ENCODE measurements at places on chromosomes 13 and 19.

DNA sequence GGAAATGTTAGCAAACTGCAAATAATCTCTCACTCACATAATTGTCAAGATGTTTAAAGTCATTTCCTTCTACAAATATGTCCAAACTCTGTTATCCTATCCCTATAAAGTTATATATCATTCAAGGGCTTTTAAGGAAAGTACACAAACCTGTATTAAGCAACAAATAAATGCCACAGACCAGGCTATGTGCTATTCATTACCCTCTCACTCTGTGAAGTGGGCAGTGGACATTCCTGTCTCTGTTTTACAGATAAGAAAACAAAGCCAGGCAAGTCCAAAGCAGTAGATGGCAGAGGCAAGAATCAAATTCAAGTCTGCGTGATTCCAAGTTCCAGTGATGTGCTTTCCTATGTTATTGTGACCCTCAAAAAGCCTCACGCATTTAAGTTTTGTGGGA is 140.6 kb downstream of the LHFPL6 start:
- no peak for DNase-seq

- no peak for DNase-seq
These were observed 3.8 kb upstream of the SLC6A16 start for GRCh38 chr19:49328741-49329140.

- DNase-seq = peak; percentile 81
These were observed 5.7 kb upstream of the NFIC start for GRCh38 chr19:3360421-3361383.

- DNase-seq = peak; percentile 59
These were observed 51.9 kb downstream of the DNM2 start for GRCh38 chr19:10769533-10770491.

DNA sequence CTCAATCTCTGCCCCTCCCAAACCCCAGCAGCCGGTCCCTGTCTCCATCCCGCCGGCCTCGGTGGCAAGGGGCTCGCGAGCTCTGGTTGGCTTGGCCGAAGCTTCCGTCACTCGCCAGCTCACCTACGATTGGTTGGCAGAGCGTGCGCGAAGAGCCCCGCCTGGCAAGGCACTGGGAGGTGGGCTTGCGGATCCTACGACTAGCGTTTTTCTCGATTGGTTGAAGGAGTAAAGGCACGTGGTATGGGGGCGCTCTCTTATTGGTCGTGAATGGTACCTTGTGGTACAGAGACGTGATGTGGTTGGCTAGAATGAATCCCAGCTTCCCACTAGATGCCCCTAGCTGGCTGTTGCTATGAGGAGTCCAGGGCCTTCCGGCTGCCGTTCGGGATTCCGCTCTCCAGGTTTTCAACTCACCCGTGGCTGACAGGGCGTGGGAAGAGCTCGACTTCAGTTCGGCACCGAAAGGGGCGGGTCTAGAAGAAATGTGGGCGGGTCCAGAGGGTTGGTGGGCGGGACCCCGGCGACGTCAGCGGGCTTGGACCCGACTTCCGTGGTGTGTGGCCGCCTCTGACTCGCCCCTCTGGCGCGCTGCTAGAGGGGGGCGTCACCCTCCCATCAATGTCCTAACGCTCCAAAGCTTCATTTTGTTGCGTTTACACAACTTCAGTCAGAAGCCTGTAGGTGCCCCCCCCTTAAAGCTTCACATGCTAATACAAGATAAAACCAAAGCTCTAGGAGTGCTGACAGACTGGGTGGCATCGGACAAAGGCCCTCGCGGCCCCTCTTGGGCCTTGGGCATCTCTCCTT is 847 bp upstream of the RAP2A start:
- peak; percentile 98 for DNase-seq

DNA sequence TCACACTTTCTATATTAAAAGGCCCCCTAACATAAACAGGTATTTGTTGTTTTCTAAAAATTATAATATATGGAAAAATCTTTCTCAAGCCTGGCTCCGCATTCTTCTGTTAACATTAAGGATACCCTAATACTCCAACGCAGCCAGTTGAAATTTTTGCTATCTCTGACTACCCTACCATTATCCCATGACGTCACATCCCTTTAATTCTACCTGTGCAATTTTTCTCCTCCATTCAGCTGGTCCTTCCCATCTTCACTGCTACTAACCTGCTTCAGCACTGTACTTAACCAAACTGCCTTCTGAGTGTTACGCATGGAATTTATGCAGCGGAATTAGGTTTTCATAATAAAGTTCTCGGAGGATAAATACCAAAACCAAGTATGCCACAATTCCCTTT is 1.0 kb downstream of the MRPS31 start:
- no peak for DNase-seq

DNA sequence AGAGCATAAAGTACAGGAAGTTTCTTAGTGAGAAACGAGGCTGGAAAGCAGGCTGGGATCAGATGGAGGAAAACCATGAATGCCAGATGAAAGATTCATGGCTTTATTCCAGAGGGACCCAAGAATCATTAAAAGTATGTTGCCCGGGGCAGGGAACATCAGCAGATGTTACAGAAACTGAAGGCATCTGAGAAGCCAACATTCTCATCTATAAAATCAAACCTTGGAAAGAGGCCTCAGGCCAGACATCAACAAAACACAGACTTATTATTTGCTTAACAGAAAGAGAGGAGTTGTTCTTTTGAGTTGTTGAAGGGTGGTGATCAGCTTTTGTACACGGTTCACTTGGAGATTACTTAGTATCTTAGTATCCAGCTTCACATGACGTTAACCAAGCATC is 543.6 kb downstream of the RFC3 start:
- DNase-seq = no peak

- DNase-seq = no peak
These were observed 50.7 kb upstream of the SERP2 start for GRCh38 chr13:44322928-44323327.

DNA sequence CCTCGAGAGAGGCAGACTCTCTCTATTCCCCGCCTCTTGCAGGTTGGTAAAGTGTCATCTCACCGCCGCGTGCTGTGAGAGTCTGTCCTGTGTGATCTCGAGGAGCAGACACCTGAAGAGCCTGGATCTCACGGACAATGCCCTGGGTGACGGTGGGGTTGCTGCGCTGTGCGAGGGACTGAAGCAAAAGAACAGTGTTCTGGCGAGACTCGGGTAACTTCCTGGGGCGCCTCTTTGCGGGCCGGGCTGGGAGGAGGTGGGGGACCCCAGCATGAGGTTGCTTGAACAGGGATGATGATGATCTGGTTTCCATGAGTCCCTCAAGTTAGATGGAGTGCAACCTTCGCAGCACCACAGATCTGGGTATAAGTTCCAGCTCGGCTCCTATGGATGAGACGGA is 67.0 kb downstream of the NLRP5 start:
- no peak for DNase-seq

GRCh38 chr13:112724788-112725345 is 35.0 kb downstream of the ATP11A start:
- DNase-seq = no peak

GRCh38 chr19:48415395-48415794 is 21.9 kb downstream of the GRIN2D start:
- DNase-seq = peak; percentile 32

DNA sequence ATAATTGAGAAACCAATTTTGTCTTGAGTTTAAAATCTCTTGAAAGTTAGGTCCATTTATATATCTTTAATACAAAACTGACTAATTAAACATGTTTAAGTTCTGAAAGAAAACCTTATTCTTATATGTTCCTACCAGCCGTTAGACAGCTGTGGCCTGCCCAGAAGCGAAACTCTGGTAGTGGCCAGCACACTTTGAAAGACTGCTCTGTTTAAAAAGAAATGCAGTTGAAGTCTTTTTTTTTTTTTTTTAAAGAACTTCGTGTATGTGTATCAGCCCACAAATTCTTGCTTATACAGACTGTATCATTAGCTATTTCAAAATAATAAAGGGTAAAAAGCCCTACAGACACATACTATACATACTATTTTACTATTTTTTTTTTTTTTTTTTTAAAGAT is 34.0 kb downstream of the KCTD4 start:
- no peak for DNase-seq

DNA sequence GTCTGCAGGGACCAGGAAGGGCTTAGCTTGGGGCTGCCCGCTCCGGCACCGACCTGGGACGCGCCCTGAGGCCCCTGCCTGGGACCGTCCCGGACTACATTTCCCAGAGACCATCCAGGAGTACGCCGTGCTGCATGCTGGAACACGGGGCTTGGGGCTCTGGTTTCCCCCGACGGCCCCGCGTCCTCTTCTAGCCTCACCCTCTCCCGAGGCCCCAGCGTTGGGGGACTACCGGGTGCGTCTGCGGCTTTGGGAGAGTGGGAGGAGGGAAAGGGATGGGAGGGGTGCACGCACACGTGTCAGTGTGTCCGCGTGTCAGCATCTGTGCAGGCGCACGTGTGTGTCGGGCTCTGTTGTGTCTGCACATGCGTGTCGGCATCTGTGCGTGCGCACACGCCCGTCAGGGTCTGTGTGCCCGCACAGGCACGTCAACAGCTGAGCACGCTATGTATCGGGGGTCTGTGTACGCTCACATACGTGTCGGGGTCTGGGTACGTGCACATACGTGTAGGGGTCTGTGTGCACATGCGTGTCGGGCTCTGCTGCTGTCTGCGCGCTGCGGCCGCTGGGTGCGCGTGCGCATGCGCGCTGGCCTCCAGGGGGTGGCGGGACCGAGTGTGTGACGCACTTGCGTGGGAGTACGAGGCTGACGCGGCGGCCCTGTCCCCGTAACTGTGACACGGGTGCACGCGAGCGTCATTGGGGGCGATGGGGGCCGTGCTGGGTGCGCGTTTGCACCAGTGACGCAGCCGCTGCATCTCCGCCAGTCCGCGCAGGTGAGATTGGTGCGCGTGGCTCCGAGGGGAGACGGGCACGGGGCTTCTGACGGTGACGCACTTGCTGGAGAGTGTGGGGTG is at the start of gene ZNF331:
Gene ZNF331, plus strand, starts transcription at position 625 of the 857 bp plus-strand sequence. CDS start 31,232 bp downstream, outside the sequence.
- peak; percentile 93 for DNase-seq

GRCh38 chr13:113561417-113562084 is 23.0 kb upstream of the TFDP1 start:
- DNase-seq = no peak

DNA sequence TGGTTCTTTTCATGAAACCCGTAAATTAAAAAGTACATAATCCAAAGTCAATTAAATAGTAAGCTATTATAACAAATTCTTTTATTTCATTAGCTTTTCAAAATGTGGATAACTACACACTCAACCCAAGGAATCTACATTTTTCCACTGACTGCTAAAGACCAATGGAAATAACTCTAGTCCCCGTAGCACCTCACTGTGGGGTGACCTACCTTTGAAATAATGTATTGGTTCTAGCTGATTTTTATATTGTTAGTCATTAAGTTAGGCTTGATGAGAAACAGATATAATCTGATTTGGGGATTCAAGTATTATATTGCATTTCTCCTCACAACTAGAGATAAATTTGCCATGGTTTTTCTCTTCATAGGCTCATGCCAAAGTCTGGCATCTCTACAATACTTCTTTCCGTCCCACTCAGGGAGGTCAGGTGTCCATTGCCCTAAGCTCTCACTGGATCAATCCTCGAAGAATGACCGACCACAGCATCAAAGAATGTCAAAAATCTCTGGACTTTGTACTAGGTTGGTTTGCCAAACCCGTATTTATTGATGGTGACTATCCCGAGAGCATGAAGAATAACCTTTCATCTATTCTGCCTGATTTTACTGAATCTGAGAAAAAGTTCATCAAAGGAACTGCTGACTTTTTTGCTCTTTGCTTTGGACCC is 37.3 kb downstream of the KL start:
- DNase-seq = no peak

DNA sequence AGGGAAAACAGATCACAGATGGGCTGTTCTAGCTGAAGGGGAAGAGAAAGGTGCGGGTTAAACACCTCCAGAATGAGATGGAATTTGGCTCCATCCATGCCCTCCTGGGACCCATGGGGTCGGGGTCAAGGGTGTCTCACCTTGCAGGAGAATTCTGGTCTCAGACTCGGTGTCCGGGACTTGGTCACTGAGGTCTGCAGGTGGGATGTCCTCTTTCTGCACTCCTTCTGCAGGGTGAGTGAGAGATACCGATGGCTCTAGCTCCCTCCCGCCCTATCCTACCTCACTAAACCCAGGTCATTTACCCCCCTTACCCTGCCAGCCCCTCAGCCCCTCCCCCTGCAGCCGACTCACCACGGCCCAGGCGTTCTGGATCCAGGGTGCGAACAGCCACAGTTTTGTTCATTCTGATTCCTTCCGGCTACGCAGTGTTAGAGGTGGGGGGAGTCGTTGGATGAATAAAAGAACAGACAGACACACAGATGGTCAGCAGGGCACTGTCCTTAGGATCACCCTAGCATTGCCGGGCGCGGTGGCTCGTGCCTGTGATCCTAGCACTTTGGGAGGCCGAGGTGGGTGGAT is 24.1 kb downstream of the C3 start:
- no peak for DNase-seq

DNA sequence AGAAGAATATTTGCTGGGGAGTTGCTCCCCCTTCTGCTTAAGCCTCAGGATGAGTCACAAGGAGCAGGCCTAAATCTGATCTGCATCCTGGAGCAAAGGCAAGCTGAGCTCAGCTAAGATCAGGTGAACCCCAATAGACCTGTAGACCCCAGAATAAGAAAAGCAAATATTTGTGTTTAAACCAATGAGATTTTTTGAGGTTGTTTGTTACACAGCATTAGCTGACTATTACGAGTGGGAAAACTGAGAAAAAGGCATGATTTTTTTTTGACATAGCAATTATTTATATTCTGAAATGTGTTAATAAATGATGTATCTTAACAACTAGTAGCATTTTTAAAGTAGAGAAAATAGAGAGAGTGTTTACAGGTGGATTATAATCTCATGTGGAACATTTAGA is 45.1 kb downstream of the ADGRE3 start:
- DNase-seq = no peak

- no peak for DNase-seq
These were observed 72.5 kb upstream of the XPO4 start for GRCh38 chr13:20974981-20975585.

DNA sequence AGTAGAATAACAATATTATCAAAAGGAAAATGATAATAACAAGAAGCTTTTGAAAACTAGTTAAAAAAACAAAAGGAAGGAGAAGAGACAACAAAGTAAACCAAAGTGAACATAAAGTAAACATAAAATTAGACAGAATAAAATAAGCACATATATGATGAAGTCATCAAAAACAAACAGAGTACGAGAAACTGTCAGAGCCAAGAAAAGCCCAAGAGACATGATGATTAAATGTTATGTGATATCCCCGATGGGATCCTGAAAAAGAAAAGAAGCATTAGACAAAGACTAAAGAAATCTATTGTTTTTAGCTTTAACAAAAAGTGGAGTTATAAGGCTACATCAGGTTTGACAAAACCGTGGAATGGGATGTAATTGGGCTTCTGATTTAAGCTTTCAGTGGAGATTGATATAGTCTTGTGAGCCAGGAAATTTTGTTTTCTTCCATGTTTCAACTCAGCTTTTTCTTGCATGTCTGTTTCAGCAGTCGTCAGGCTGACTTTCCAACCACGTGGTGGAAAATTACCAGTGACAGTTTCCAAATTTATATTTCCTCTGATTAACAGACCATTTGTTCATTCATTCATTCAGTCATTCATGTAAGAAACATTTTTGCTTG is 64.9 kb downstream of the KL start:
- no peak for DNase-seq

Measured in posterior cingulate gyrus (tissue), 11 donors.